ENCODE measurements at places on chromosomes 2 and 18.

DNA sequence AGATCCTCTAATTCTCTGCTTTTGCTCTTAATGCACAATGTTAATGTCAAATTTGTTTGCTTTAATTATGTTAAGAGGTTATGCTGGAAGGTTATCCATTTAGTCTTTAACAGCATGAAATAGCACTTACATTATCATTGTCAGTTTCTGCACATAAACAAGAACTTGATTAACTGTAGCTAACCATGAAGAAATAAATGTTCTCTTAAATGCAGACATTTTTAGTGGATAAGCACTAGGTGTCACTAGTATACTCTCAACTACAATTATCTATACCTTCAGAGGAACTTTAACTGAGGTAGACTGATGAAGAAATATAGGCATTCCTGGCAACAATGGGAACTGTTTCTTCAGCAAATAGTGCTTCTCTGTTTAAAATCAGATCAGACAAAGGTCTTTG lies 178.8 kb upstream of the CHST9 start:
- DNase-seq: no peak

GRCh38 chr2:189203177-189203799 lies 23.7 kb upstream of the COL5A2 start:
- DNase-seq: no peak

GRCh38 chr2:58930537-58930936 lies 689.4 kb upstream of the FANCL start:
- DNase-seq: no peak

GRCh38 chr2:209619782-209620181 lies 151.8 kb upstream of the UNC80 start:
- no peak for DNase-seq

DNA sequence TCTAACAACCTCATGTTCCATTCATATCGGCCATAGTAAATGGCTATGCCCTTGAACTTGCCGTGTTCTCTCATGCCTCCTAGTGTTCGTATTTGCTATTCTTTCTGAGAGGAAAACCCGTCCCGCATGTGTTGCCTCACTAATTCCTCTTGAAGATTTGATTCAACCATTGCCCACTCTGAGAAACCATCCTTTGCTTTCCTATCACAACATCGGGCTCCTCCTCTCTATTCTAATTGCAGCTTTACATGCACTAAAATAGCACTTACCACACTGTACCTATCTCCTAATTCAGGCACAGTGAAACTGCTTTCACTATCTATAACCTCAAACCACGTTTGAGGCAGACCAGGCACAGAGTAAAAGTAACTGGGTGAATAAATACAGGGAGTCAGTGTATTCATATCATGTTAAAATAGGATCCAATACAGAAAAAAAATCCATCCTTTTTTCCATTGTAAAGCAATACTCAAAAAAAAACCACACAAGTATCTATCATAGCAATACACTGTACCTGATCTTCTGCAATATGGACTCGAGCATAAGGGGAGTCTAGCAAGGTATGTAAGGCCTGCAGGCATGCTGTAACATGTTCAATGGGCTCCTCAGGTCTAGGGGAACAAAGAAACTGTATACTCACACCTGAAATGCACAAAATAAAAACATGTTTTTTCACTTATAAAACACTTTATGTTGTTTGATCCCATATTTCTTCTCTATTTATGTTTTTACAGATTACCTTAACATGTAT lies 39.0 kb upstream of the STRN start:
- no peak for DNase-seq

DNA sequence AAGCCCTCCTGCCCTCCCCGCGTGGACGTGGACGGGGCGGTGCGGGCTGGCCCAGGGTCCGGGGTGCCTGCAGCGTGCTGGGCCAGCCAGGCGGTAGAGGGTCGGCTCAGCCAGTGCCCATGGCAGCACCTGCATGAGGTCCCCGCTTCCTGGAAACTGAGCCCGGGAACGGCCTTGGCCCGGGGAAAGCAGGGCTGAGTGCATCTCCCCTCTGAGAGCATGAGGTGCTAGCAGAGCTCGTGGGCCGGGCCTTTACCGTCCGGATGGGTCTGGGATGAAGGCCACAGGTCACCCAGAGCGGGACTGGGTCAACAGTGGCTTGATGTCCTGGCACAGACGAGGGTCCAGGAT lies 39.8 kb downstream of the TSHZ1 start:
- DNase-seq: no peak

DNA sequence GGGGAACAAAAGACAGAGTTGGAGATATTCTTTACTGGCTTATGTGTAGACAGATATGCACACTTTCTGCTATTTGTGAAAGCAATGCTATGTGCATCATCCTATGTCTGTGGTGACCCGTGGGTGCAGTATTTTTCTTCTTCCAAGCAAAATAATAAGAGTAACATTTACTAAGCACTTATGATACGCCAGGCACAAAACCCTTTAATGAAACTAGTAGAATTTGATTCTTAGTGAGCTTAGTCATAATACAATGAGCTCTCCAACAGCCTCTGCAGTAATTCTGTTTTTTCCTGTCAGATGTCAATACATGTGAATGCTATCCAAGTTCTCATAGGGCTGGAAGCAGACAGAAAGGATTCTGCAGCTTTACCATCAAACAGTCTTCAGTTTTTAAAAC lies 130.6 kb downstream of the RAD51AP2 start:
- DNase-seq: no peak

DNA sequence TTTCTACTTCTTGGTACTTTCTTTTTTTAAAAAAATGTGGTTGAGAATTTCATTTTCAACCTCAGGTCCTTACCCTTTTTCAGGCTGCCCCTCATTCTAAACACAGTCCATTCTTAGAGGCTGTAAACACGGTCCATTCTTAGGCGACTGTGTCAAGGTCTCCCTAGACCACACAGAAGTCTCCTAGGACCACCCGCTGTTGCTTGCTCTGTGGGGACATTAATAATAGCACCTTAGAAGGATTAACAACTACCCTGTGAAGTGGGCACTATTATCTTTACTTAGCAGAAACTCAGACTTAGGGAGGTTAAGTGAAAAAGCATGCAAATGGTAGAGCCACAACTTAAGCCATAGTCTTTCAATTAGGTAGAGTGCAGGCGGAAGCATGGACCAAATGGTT lies 91.7 kb downstream of the RBMS1 start:
- no peak for DNase-seq

GRCh38 chr2:195370167-195370943 lies 286.7 kb upstream of the SLC39A10 start:
- no peak for DNase-seq

- DNase-seq: no peak
Measured at GRCh38 chr18:66749481-66750035, 145.7 kb upstream of the CDH19 start.

DNA sequence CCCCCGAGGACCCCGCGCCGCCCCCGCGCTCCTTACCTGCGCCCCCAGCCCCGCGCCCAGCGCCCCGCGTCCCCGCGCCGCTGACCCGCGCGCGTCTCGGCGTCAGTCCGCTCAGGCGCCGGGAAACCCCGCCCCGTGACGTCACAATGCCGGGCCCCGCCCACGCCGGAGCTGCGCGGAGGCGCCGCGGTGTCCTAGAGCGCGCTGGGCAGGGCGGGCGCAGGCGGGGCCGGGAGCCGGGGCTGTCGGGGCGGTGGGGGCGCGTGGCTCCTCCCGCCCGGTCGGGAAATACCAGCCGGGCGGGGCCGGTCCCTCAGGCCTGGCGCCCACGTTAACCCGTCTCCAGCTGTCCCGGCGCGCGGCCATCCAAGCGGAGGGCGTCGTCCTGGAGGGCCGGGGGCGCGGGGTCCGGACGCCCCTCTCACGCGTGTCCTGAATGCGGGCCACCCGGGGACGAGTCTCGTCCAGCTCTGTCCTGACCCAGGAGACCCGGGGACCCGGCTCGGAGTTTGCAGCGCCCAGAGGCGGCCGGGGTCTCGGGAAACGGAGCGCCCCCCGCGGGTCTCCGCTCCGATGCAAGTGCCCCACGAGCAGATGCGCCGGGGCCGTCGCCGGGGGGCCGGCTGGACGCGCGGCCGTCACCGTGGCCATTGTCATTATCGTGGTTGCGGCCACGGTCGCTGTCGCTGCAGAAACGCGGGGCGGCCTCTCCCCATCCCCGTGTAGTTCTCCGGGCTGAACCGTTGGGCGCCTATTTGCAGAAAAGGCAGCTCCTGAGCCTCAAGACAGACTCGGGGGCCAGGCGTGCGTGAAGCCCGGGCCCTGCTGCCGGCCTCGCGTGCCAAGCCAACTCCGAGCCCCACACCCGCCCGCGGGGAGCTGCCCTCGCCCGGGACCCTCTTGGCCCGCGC lies at the start of gene SLC66A2:
SLC66A2 (minus strand) TSS at position 109 of the 911 bp plus-strand sequence. CDS start 727 bp downstream, outside the sequence.
- DNase-seq: peak; percentile 92

GRCh38 chr2:216878072-216878471 lies 18.2 kb upstream of the TNP1 start:
- DNase-seq: no peak

DNA sequence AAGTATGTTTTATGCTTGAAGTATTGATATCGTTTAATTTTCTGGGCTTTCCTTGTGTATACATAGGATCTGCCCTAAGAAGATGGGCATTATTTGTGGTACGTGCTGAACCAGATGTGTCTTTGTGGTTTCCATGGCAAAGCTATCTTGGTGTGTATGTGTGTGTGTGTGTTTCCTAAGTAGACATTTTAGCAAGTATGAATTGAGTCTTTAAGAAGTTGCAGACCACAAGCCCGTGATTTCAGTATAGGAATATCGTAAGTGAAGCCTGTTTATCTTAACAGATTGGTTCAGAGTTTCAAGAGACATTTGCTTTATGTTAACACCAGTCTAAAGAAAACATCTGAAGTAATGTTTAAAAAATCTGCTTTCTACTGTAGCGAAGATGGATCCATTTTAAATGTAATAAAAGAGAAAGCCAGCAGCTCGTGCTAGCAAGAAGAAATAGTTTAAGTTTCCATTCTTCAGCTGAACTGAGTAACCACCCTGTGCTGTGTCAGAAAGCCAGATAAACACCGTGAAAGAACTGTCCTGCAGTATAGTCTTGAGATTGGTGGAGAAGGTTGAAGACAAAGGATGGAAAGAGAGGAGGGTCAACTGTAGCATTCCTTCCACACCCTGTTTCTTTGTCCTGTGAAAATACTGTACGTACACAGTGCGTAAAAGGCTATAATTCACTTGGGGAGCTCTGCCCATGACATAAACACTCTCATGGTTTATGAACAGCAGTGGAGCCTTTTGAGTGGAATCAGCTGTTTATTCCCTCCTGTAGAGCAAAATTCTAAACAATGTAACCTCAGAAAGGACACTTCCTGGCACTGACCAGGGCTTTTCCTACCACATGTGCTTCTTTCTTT lies 91.9 kb upstream of the FOSL2 start:
- no peak for DNase-seq

DNA sequence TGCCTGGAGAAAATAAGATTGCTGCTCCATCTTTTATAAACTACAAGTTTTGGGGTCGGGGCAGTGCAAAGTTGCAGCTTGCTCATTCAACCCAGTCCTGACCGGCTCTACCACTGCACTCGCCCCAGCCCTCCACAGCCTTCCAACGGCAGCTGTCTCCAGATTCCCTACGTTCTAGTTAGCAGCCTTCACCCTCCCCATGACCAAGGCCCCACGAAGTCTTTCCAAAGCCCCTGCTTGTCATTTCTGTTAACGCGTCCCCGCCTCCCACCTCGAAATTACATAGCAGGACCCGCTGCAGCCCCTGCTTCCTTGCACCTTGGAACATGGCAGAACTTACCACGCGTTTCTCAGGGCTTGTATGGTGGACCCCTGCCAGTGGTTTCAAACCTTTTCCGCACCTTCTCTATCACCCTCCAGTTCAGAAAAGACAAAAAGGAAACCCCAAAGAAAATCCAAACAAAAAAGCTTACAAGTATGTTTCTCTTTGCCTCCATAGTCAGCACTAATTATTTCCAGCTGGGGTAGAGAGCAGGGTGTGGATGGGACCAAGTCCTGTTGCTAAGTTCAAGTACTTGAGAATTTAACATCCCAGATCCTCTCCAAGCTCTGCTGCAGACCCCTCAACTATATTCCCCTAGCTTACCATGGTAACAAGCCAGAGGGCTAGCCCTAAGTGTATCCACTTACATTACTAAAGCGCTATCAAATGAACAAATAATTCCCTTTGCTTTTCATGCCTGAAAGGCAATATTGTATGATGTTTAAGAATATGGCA lies 161.5 kb downstream of the TGIF1 start:
- no peak for DNase-seq

GRCh38 chr2:102708847-102709559 lies 52.8 kb upstream of the TMEM182 start:
- no peak for DNase-seq

GRCh38 chr2:28363686-28364280 lies 28.9 kb upstream of the FOSL2 start:
- no peak for DNase-seq

GRCh38 chr2:126971481-126972278 lies 73.0 kb downstream of the TEX51 start:
- DNase-seq: peak; percentile 56

DNA sequence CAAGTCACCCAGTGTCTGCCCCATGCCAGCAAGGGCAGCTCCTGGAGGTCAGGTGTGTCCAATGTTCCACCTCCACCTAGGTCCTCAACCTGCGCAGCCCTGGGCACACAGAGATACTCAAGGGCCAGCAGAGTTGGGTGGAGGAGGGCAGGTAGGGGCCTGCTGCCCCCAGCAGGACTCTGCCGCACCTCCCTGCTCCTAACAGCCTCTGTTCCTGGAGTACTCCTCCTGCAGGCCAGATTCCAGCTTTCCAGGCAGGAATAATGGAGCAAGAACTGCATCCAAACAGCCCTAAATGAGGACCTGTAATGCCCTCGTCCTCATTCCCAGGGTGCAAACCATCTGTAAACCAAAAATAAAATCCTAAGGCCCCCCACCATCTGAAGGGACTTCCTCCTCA lies 44.4 kb upstream of the ACAA2 start:
- DNase-seq: no peak

All from CD4-positive, alpha-beta T cell treated with Interleukin-15 for 1 hour (primary cell).